CD4-positive, alpha-beta T cell treated with Interleukin-6 for 4 hours (primary cell): ENCODE measurements at places on chromosomes 1 and 21.

- no peak for DNase-seq
Observed at GRCh38 chr21:36741506-36741905, 42.6 kb downstream of the SIM2 start.

DNA sequence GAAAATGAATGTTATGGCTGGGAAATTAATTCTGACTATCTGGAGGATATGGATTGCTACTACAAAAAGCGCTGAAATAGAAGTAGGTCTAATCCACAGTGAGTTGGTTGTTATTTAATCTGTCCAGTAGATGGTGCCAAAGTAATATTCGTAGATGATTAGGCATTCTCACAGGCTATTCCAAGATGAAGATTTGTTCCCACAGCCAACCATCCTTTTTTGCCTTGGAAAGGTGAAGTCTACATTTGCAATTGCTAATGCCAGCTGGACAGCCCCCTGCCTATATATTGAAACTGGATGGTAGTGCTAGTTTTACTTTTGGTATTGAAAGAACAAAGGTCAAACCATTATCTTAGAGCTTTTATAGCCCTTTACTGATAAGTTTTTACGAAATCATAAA is 43.8 kb downstream of the RBM11 start:
- no peak for DNase-seq

DNA sequence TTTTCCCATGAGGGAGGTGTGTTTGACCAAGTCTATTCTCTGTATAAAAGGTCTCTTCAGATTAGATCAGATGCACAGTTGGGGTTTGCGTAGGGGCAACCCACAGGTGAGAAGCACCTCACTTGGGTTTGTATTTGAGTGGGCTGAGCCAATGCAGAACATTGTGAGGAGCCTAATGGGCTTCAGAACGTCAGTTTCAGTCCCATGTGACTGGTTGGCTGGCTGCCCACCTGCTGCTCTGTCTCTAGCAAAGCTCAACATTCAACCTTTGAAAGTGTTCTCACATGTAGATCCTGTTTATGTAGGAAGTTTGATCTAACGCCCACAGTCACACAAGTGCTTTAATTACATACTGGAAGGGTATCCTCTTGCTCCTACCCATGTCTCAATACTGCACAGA is 105.5 kb downstream of the FASLG start:
- DNase-seq: peak; percentile 74

DNA sequence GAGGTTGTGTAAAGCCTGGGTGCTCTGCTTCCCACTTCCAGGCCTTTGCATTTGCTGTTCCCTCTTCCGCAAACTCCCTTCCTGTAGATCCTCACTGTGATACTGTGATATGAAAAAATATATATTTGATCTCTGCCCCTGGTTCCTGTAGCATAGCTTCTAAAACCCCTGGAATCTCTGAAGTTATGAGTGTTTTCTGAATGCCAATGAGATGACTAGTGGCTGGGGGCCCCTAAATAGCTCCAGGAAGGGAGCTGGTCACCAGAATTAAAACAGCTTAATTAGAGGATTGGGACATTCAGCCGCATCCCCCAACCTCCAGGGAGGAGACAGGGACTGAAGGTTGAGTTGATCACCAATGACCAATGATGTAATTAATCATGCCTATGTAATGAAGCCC is 21.9 kb downstream of the DUSP10 start:
- DNase-seq: no peak

DNA sequence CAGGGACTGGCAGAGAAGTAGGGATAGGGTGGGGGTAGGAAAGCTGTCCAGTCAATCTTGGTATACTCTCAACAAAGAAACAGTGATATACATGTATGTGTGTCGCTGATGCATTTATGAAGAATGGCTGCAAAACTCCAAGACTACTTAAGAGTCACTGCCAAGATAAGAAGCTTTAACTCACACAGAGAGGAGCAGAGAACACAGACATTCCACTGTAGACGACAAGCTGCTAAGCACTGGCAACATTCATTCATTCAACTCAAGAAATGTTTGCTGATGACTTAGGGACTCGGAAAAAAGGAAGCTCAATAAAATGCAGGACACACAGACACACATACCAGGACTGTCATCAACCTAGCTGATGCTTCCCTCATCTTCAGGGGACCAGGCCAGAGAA is 5.5 kb downstream of the CTNNBIP1 start:
- DNase-seq: no peak

GRCh38 chr21:15841856-15842564 is 112.2 kb downstream of the USP25 start:
- DNase-seq: no peak

DNA sequence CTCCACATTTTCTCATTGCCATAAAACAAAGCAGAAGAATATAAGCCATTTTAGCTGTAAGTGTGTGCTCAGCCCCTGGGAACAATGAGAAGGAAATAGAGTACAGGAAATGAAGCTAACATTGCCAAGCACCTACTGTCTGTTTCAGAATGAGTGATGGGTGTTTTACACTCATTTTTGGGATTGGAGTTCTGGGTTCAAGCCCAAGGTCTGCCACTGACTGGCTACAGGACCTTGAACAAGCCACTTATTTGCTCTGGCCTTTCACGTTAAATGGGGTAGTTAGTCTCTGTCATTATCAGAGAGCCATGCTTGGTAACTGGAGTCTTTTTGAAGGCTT is 80.7 kb upstream of the KAZN start:
- DNase-seq: no peak

- peak; percentile 45 for DNase-seq
Observed at GRCh38 chr1:6889875-6890480, 104.7 kb downstream of the CAMTA1 start.

- no peak for DNase-seq
Observed at GRCh38 chr1:154313066-154313356, 7.9 kb upstream of the AQP10 start.

DNA sequence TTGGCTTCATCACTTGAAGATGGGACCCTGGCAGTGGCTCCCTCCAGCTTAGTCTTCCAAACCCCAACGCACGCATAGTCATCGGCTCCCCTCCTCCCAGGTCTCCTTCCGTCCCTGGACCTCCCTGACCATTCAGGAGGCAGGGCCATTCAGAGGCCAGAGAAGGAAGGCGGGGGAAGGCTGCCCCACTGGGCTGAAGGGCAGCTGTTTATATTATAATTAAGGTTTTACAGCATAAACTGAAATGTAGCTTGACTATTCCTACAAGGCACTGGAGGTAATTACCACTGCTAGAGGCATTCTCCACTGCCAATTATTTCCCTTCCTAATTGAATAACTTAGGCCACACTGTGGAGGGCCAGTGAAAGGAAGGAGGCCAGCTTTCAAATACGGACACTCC is 170.6 kb upstream of the PROX1 start:
- DNase-seq: no peak

DNA sequence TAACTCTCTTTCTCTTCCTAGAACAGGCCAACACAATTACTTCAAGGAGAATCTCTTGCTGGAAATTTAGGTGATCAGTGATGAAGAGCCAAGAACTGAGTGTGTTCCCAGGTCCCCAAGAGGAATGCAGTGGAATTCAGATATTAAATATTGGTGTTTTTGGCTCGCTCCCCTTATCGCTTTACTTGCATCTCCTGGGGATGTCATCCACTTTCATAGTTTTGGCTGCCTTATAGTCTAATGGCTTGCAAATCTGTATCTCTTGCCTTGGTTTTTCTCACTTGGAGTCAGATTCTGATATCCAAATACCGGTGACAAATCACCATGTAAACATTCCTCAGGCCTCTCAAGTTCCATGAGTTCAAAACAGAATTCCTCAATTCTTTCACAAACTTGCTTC is 151.0 kb upstream of the C1orf87 start:
- DNase-seq: no peak

- no peak for DNase-seq
Observed at GRCh38 chr1:244155661-244156060, 104.6 kb downstream of the ZBTB18 start.

GRCh38 chr1:14699620-14700019 is 101.1 kb downstream of the KAZN start:
- DNase-seq: no peak

- DNase-seq: no peak
Observed at GRCh38 chr1:41474490-41475271, 9.8 kb downstream of the EDN2 start.

DNA sequence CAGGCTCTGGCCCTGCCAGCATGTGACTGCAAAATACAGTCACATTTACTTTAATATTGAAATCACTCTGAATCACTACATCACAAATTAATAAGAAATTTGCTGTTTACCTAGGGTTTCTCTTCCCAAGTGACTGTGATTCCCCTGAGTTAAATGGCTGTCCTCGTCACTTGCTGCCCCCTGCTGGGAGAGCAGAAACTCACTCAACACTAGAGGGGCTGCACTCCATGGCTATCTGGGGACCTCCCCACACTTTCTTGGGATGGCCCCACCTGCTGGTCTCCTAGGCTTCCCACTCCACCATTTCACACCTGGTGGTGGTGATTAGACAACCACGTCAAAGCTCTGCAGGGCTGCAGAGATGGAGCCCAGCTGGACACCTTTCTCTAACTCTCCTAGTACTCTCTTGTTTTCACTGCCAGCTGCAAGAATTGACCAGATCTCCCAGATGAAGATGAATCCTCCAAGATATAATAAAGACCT is 63.4 kb downstream of the CD2 start:
- DNase-seq: peak; percentile 87

GRCh38 chr21:45638707-45639106 is 4.8 kb upstream of the PCBP3 start:
- no peak for DNase-seq

DNA sequence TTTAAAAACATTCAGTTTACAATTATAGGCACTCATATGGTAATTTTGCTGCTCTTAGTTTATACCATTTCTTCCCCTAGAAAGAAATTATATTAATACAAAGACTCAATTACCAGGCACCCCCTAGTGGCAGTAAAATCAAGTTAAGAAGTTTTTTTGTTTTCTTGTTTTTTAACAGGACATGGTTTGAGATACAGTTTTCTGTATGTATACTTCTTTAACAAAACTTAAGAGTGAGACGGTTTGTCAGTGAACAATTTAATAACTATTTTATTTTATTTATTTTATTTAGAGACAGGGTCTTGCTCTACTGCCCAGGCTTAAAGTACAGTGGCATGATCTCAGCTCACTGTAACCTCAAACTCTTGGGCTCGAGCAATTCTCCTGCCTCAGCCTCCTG is 224.6 kb downstream of the FAF1 start:
- no peak for DNase-seq

DNA sequence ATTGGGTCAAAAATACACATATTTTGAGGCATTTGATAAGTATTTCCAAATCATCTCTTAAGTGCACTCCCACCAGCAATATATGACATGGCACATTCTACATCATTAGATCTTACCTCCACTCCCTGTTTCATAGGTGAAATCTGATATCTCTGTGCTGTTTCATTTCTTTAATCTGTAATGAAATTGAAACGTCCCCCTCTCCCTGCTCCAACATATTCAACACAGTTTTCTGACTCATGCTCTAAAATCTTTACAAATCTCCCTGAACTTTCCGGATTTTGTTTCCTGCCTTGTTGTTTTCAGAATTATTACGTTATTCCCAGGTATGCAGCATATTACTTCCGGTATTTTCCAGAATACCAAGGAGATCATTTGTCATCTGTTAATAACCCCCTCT is 66.1 kb upstream of the AKT3 start:
- no peak for DNase-seq

DNA sequence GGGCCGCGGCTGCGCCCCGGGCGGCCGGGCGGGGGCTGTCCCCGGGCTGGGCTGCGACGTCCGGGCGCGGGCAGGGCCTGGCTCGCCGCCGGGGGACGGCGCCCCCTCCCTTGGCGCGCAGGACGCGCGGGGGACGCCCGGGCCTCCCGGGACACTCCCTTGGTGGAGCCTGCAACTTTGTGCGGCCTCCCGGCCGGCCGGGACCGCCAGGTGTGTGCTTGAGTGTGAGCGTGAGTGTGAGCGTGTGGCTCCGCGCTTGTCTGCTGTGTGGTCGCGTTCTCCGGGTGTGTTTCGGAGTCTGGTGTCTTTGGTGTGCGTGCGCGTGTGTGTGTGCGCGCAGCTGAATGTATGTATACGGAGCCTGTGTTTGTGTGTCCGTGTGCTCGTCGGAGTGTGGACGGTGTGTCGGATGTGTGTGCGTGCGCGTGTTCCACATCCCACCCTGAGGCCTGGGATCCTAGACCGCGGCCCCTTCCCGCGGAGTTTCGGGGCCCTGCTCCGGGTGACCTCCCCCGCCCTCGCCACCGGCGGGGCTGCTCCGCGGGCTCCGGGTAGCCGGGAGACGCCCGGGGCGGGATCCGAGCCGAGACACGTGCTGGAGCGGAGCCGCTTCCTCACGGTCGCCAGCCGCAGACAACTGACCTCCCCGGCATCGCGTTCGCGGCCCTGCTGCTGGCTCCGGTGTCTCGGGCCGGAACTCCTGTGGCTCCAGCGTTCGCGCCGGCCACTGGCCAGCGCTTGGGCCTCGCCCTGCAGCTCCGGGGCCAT is 1.7 kb downstream of the PTPRU start:
- DNase-seq: no peak

DNA sequence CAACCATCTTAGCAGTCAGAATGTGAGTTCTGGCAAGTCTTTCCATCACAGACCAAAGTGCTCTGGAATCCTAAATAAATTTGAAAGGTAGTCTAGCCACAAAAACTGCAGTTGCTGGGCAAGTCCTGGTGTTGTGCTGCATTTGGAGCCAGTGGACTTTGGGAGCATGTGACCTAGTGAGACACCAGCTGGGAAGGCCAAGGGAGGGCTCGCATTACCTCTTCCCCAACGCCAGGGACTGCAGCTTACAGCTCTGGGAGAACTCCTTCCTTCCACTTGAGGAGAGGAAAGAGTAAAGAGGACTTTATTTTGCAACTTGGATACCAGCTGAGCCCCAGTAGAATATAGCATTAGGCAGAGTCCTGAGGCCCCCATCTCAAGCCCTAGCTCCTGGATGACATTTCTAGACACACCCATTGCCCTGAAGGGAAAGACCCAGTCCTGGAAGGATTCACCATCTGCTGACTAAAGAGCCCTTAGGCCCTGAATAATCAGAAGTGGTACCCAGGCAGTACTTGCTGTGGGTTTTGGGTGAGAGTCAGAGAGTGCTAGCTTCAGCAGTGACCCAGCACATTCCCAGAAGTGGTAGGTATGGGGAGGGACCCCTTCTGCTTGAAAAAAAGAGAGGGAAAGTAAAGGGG is 190.7 kb downstream of the NUF2 start:
- no peak for DNase-seq

- DNase-seq: no peak
Observed at GRCh38 chr1:165644064-165644735, 13.2 kb downstream of the MGST3 start.

DNA sequence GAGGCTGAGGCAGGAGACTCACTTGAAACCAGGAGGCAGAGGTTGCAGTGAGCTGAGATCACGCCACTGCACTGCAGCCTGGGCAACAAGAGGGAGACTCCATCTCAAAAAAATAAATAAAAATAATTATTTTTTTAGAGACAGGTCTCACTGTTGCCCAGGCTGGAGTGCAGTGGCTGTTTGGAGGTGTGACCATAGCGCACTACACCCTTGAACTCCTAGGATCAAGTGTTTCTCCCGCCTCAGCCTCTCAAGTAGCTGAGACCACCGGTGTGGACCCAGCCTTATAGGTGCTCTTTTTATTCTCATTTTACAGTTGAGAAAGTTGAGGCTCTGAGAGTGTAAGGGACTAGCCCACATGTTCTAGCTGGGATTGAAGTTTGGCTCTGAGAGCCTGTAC is 15.6 kb upstream of the GRHL3 start:
- no peak for DNase-seq
